ENCODE measurements at places on chromosomes 11 and 22. TPM values are rescaled to one million over a fixed set of nuclear protein-coding genes. Genes with fewer than 3 reads are reported as not detected.

The OR2D2 gene
- not detected for total RNA-seq

The MAP6 gene
- total RNA-seq: 1.7 TPM

The NRGN gene
- total RNA-seq: 11.1 TPM

The ZNRF3 gene
- total RNA-seq: 5.0 TPM

The NRIP3 gene
- total RNA-seq: 1.1 TPM

The FAT3 gene
- total RNA-seq: 0.38 TPM

The KIF18A gene
- 15.2 TPM for total RNA-seq

The P2RY6 gene
- total RNA-seq: 14.1 TPM

The NAGA gene
- 7.3 TPM for total RNA-seq

The ANGPTL5 gene
- total RNA-seq: not detected

The ANO1 gene
- total RNA-seq: 1.1 TPM

The RFPL3 gene
- not detected for total RNA-seq

The GAL3ST3 gene
- total RNA-seq: not detected

The FGF3 gene
- total RNA-seq: not detected

The CADM1 gene
- 23.2 TPM for total RNA-seq

The ADAMTS15 gene
- total RNA-seq: 8.3 TPM

The RAG2 gene
- not detected for total RNA-seq

The C11orf91 gene
- 0.50 TPM for total RNA-seq

The CFAP68 gene
- 29.9 TPM for total RNA-seq

The APOL5 gene
- total RNA-seq: not detected

The SLC17A6 gene
- not detected for total RNA-seq

The CCDC179 gene
- total RNA-seq: not detected

The TBX10 gene
- total RNA-seq: not detected

The SLC22A8 gene
- total RNA-seq: not detected

The KIRREL3 gene
- 8.8 TPM for total RNA-seq

The SPDYC gene
- total RNA-seq: not detected

The OR5B17 gene
- total RNA-seq: not detected

The CNGA4 gene
- 0.18 TPM for total RNA-seq

The ENDOD1 gene
- 12.6 TPM for total RNA-seq

The BDNF gene
- total RNA-seq: 11.4 TPM

The CCND1 gene
- total RNA-seq: 194 TPM

The HBE1 gene
- 0.16 TPM for total RNA-seq

The POU2F3 gene
- total RNA-seq: not detected
